ENCODE measurements at places on chromosomes 7 and 10.
A peak's percentile ranks its signal among the peaks of the same experiment; 100 is the strongest.

DNA sequence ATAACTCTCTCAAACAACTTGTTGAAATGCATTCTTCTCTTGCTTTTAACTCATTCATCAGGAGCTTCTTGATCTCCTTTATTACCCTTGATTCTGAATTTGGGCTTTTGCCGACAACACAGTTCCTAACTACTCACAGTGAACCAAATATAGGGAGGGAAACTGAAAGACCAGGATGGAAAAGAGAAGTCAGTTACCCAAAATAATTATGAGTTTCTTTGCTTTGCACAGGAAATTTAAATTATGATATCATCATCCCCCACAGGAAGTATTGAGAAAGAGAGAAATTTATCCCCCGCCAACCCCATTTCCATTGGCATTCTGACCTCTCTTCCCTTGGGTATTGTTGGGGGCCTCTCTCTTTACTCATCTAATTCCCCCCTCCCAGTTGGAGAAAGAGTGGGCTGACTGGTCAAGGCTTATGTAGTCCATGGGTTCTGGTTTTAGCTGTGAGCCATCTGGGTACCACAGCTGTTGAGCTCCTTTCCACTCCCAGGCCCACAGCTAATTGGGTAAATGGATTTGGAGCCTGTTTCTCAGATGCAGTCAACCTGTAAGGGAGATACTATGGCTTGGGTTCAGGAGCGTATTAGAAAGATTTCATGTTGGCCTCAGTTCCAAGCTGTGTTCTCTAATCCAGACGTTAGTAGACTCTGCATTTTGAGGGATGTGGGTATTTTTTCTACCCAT, 109.0 kb downstream of the FZD1 start:
- no peak for DNase-seq

DNA sequence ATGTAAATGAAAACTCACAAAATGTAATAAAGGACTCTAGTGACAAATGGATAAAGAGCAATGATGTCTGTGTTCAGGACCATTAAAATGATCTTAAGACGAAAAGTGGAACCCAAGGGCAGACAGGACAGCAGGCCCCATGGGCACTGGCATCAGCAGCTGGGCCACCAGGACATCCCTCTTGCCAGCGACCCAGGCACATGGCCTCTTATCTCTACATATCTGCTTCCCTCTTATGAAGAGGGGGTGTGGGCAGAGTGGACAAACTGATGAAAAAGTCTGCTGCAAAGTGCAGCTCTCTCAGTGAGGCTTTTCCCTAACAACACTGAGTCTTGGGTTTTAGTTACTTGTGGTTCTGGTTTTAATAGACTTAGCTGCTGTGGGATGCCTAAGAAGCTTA, 44.8 kb upstream of the ANKRD1 start:
- no peak for DNase-seq

- no peak for DNase-seq
Measured at GRCh38 chr10:130401860-130402765, 265.9 kb downstream of the GLRX3 start.

DNA sequence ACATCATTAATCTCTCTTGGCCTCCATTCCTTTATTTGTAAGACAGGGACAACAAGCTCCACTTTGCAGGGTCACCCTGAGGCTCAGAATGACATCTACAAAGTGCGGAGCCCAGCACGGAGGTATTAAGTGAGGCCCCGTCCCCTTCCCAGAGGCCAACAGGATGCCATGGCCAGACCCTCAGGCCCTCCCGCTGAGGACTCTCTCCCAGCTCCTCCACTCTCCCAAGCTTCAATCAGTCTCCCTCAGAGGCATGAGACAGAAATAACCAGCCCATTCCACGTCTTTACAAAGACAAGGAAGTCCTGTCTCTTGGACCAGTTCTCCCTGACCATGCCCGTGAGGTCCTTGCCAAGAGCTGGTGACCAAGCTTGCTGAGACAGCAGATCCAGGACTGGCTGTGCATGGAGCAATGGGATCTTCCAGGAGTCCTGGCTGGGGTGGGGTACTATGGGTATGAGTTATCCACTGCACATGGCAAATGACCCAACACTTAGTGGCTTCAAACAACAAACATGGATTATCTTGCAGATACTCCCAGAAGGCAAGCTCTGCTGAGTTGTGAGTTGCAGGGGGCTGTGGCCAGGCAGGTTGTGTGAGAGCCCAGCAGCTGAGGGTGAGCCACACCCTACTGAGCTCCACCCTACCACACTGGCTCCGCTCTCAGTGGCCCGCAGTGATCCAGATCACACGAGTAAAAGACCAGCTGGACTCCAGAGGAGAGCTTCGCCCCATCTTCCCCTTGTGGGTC, 4.3 kb upstream of the PPIF start:
- DNase-seq: no peak

DNA sequence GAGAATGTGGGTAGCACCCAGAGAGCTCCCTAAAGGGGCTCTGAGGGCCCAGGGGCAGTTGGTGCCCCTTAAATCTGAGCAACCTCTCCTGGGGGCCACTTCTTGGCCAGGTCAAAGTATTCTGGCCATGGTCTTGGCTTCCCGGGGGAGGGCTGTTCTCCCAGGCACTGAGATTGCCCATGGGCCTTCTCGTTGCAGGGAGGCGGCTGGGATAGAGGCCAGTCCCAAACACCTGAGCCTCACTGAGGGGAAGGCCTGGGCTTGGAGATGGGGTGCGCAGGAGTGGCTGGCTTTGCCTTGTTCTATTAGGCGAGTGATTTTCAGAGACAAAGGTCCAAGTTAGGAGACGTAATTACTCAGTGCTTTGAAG, 33.5 kb downstream of the ZNF783 start:
- no peak for DNase-seq

- DNase-seq: peak; percentile 31
Measured at GRCh38 chr10:97024168-97025073, 161.3 kb downstream of the SLIT1 start.

- DNase-seq: no peak
Measured at GRCh38 chr10:70265032-70265689, 18.6 kb downstream of the NPFFR1 start.

DNA sequence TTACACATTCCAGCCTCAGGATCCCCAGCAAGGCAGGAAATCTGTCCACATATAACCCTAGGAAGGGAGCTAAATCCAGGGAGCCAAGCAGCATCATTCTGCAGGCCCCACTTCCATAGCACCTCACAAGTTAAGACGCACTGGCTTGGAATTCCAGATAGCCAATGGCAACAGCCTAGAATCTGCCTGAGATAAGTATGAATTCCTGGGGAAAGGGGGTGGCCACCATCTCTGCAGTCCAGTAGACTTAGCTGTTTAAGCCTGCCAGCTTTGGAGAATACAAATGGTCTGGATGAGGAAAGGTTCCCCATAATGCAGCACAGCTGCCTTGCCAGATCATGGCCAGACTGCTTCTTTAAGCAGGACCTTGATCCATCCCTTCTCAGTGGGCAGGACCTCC, 179.4 kb upstream of the PRSS1 start:
- DNase-seq: no peak

DNA sequence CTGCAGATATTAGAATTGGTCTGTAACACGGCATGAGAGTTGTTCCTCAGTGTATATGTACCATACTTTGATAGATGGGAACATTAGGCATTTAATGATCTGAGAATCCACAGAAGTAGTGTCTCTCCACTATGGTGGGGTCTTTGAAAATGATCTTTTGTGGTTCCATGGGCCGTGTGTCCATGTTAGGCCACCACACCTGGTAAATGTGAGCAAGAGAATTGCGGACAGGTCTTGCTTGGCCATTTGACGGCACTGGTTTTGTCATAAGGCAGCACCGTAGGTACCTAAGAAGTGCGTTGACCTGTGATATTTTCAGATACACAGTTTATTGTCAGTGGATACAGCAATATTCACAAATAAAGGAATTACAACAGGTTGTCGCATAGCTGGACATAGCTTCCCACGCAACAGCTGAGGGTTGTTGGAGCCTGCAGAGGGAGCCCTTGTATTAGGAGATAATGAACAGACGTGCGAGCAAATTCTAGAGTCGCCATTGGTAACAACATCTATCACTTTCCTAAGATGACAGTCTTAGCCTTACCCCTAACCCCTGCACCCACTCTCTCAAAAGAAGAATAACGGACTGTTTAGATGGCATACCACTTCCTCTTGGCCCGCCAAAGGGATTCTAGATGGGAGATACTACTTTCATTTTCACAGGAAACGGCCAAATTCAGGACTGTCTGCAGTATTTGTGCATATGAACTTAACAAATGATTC, 111.4 kb downstream of the COL28A1 start:
- DNase-seq: peak; percentile 75
